ENCODE measurements at places on chromosomes 3 and 15.

DNA sequence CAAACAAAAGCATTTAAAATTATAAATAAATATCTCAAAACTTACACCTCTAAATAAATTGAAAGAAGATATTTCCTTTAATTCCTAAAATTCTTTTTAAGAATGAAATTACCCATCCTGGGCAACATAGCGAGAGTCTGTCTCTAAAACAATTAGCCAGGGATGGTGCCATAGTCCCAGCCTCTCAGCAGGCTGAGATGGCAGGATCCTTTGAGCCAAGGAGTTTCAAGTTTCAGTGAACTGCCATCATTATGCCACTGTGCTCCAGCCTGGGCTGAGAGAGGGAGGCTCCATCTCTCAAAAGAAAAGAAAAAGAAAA, 25.4 kb downstream of the AADAC start:
- DNase-seq, result no peak

DNA sequence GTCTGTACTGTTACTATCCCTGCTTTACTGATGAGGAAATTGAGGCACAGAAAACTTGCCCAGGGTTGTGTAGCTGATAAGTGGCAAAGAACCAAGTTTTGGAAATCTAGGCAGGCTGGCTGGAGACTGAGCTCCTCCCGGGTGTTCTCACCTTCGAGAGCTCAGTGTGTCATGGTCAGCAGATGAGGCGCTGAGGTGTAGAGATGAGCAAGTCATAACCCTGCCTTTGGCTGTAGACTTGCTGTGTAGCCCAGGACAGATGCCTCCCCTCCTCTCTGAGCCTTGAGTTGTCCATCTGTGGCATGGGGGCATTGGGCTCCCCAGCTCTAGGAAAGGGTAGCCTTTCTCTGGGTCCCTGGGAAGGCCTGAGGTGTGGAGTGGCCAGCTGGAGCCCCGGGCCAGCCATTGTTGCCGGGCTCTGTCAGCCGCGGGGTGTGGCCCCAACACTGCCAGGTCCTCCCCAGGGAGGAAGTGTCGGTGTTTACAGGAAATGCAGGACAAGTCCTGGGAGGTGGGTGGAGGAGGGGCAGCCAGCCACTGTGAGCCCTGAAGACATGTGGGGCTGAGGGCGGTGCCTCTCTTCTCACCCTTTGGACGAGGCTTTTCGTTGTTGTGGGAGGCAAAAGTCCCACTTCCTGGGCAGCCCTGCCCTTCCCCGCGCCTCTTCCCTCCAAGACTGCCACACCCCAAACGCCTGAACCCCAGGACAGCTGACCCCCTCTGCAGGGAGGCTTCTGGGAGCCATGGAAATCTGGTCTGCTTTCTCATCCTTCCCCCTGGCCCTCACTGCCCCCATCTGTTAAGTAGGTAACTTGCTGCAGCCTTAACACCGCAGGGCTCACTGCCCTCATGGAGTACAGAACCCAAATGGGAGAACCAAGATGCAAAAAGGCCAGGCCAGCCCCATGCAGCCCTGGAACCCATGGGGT, 29.1 kb downstream of the FGD5 start:
- DNase-seq, result no peak

DNA sequence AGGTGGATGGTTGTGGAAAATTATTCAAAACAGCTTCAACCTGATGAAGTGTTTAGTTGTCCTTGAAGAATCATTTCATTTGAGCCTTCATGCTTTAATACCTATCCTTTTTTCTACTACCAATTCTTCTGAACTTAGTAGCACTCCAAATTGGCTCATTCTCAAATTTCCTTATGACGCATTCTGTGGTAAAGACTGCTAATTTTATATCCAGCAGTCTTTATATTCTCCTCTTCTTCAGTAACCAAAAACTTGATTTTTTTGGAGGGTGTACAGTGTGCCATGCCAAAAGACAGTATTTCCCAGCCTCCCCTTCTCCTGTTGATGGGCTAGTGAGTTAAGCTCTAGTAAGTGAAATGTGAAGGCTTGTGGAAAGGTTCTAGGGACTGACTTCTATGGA, 25.2 kb downstream of the CGNL1 start:
- no peak for DNase-seq

DNA sequence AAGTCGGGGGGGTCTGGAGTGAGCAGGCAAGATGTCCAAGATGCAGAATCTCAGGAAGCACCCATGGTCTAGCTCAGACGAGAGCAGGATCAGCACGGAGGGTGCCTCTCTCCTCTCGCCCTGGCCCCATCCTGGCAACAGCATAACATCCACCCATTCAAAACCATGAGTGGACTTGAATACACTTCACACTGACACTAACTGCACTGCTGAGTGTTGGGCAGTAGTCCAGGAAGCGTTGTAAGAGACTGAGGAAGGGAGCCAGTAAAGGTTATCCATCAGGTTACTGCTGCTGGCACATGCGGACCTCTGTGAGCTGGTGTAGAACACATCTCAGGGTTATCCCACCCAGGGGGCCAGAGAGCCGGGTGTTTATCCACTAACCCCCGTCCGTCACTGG, 131.0 kb upstream of the TOPAZ1 start:
- DNase-seq, result no peak

DNA sequence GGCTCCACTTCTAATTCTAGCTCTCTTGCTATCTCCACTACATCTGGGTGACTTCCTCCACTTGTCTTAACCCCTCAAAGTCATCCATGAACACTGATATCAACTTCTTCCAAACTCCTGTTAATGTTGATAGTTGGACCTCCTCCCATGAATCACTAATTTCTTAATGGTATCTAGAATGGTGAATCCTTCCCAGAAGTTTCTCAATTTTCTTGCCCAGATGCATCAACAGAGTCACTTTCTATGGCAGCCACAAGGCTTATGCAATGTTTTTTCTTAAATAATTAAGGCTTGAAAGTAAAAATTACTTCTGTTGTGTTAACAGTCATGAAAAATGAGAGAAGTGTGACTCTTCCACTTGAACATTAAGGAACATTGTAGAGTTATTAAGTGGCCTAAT, 164.3 kb downstream of the PCCB start:
- DNase-seq, result no peak

DNA sequence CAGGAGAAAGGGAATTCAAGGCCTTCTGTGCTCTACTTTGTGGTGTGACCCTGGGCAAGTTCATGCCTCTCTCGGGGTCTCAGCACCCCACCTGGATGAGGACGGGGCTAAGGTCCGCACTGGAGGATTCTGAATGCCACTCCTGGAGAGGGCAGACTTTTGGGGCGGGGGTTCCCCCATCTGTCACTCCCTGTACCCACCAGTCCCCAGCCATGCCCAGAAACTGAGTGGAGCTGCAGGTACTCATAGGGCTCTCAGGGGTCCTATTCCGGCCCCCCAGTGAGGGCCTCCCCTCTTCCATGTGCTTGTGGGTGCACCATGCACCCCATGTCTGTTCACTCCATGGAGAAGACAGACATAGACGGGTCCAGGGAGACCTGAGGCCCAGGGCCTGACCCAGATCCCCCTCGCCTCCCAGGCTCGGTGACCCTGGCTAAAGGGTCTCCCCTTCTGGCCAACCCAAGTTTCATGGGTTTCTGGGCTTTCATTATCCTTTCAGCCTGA, 26.0 kb downstream of the ACSBG1 start:
- no peak for DNase-seq

GRCh38 chr3:13003608-13004007, 69.6 kb downstream of the IQSEC1 start:
- DNase-seq, result no peak

DNA sequence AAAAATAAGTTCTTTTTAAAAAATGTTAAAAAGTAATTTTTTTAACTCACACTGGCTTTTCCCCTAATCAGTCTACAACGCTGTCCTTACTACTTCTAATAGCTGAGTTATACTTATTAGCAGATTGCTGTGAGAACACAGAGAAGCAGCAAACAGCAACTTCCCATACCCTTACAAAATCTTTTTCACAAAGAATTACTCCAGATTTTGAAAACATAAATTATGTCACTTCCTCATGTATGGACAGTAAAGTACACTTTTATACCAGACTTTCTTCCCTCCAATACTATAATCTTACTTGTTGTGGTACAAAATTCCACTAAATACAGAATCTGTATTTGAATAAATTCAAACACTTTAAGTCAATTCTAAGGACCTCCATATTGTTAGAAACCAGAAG, 2.1 kb downstream of the PHC3 start:
- no peak for DNase-seq

DNA sequence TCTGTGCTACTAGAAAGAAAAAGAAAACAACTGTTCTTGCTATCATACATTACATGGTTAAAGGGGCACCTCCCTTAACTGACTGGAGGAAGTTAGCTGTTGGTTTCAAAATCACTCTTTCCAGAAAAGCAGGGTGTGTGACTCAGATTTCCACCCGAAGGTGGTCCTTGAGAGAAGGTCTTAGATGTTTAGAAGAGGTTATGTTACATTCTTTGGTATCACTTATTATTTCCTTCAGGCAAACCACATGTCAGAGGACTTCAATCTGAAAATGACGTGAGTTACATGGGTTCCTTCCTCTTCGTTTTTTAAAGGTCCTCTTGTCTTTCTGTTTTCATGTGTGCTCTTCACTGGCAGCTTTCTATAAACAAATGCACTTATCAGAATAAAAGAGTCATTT, 307.9 kb upstream of the CBLB start:
- DNase-seq, result no peak
